ENCODE measurements at places on chromosomes 4 and X.

DNA sequence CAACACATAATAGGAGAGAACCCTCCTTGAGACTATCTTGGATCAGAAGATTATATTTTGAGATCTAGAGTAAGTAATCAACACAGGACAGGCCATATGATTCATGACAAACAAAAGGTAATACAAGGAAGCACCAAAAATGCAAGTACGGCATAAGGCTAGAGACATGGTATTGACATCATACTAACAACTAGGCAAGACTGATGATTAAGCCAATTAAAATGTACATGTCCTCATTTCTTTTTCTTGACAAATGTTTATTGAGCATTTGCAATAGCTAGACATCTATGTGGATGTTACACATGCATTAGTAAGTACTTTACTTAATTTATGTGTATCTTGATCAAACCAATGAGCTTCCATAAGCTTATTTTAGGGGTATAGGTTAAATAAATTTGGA, 695.7 kb upstream of the GALNTL6 start:
- no peak for DNase-seq

DNA sequence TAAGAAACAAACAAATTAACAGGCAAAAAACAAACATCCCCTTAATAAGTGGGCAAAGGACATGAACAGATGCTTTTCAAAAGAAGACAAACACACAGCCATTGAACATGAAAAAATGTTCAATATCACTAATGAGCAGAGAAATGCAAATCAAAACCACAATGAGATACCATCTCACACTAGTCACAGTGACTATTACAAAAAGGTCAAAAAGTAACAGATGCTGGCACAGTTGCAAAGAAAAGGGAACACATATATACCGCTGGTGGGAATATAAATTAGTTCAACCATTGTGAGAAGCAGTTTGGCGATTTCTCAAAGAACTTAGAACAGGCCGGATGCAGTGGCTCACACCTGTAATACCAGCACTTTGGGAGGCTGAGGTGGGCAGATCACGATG, 146.1 kb upstream of the NEIL3 start:
- DNase-seq: no peak

- DNase-seq: no peak
Observed at GRCh38 chr4:98506462-98507132, 151.8 kb downstream of the TSPAN5 start.

DNA sequence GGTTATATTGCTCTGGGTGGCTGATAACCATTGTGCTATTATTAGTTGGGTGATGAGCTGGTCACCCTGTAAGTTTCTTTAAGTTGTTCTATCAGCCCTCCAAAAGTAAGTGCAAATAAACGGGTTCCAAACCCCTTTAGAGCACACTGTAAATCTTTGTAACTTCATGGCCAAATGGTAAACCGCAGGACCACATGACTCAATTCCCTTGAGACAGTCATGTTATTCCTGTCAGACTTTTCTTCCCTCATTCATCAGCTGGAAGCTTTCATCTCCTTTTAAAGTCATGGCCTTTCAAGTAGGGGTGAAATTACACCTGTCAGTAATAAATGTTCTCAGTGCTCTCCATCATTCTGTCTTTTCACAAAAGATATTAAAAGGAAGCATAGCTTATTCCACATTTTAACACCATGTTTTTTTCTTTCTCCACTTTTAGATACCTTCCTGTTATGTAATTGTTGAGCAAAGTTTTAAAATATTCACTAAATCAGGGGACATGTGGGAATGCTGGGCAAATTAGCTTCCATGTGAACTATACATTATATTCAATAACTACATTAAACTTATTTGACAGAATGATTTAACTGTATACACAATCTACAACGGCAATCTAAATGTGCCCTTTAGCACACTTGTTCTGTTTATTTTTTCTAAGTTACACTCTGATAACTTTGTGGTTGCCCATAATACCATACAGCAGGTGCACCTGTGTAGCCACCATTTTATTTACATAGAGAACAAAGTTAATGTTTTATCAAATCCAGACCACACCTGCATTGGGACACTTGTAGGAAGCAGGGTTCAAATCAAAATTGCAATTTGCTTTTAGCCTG, 275.5 kb downstream of the CFAP299 start:
- DNase-seq: no peak

DNA sequence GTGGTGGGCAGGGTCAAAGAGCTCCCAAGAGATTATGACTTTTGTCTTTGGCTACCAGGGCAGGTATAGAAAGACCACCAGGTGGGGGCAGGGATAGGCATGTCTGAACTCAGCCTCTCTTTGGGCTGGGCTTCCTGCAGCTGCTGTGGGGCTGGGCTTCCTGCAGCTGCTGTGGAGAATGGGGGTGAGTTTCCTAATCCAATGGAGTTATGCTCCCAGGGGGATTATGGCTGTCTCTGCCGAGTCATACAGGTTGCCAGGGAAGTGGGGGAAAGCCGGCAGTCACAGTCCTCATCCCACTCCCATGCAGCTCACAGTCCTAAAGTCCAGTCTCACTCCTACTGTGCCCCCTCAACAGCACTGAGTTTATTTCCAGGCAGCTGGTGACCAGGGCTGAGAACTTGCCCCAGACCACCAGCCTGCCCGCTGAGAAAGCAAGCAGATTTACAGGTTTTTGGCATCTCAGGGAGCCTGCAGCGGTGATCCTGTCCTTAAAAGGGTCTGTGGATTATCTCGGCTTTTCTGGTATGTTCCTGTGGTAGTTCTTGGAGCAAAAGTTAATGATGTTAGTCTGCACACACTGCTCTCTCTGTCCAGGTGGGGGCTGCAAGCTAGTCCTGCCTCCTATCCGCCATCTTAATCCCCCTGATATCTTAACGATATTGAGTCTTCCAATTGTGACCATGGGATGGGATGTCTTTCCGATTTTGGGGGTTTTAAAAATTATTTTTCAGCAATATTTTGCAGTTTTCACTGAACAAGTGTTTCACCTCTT, 133.4 kb downstream of the RTL9 start:
- DNase-seq: no peak

DNA sequence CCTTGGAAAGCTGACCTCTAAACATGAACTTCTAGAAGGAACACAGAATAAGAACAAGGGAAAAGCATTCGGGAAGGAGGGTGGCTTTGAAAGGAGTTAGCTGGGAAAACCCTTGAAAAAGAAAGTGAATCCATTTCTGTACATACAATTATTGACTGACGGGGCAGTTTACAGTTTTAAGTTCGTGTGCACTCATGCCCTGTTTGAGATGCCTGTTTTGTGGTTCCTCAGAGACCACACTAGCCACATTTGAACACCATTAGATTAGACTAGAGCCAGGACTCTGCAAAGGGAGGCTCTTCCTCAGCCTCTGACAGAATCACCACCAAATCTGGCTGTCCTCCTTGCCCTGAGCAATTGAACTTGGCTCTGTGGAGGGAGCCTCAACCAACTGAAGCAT, 158.3 kb downstream of the PALLD start:
- DNase-seq: no peak

- no peak for DNase-seq
Observed at GRCh38 chrX:12843668-12844279, 23.1 kb upstream of the TLR7 start.

GRCh38 chr4:39846120-39846519, 131.6 kb downstream of the PDS5A start:
- DNase-seq: no peak

DNA sequence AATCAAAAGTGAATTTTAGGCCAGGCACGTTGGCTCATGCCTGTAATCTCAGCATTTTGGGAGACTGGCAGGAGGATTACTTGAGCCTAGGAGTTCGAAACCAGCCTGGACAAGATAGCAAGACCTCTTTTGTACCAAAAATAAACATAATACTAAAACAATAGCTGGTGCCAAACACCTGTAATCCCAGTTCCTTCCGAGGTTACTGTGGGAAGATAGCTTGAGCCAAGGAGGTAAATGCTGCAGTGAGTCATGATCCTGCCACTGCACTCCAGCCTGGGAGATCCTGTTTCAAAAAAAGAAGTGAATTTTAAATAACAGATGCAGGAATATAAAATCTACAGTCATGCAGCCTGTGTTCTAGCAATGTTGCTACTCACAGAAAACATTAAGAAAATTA, 488.3 kb downstream of the PPARGC1A start:
- no peak for DNase-seq

GRCh38 chr4:70914000-70914399, 11.8 kb downstream of the MOB1B start:
- DNase-seq: no peak

DNA sequence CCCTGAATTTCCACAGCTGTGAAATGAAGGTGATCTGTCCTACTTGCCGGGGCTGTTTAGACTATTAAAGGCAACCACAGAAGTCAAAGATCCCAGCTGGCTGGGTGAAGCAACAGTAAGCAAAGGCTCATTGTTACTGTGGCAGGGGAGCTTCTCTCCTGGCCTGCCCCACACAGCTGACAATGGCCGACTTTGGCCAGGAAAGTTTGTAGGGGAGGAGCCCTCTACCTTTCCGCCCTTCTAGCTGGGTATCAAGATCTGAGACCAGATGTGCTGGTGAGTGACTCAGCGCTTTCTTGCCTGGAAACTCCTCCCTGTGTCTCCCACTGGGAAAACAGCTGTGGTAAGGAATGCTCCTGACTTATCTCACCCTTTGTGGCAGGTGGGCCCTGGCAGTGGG, 21.1 kb downstream of the RASSF6 start:
- DNase-seq: no peak

- no peak for DNase-seq
Observed at GRCh38 chr4:80011636-80012236, 61.3 kb downstream of the ANTXR2 start.

- DNase-seq: no peak
Observed at GRCh38 chr4:55069248-55069647, 56.1 kb downstream of the KDR start.

DNA sequence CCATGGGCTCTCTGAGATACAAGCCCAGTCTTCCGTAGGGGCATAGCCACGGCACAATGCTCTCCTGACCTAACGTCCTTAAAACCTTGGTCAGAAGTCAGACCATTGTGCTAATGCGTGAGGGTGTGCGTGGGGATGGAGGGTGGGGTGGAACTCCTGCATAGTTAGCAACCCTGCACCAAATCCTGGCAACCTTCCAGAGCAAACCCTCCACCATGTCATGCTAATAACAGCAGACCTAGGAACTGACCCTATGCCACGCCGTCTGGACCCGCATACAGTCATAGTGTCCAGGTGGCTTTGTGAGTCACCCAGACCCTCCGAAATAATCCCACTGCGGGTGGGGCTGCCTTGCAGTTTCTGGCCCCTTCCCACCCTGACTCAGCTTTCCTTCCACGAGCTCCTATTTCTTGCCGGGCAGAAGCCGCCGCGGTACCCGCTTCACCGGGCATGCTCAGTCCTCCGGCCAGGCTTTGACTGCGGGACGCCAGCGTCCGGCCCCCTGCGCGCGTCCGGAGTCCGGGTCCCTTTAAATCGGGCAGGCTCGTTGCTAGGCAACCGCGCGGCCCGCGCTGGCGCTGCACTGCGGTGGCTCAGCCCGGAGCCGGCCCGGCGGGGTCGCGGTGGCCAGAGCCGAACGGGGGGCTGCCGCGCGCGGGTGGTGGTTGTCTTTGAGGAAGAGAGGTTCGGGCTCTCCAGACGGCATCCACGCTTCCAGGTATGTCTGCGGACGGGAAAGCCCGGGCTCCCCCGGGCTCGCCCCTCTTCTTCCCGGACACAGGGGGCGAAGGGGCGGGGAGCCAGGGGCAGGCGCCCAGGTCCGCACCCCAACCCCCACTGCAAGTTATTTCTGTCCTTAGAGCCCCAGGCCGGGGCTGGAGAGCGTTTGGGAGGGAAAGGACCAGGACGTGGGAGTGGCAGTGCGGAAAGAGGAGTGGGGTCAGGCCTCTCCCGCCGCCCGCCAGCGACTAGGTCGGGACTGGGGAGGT, at the start of gene CCDC160:
Gene CCDC160 (plus strand): TSS at position 557 of the 989 bp plus-strand sequence. CDS start 7,619 bp downstream, outside the sequence.
- DNase-seq: no peak

DNA sequence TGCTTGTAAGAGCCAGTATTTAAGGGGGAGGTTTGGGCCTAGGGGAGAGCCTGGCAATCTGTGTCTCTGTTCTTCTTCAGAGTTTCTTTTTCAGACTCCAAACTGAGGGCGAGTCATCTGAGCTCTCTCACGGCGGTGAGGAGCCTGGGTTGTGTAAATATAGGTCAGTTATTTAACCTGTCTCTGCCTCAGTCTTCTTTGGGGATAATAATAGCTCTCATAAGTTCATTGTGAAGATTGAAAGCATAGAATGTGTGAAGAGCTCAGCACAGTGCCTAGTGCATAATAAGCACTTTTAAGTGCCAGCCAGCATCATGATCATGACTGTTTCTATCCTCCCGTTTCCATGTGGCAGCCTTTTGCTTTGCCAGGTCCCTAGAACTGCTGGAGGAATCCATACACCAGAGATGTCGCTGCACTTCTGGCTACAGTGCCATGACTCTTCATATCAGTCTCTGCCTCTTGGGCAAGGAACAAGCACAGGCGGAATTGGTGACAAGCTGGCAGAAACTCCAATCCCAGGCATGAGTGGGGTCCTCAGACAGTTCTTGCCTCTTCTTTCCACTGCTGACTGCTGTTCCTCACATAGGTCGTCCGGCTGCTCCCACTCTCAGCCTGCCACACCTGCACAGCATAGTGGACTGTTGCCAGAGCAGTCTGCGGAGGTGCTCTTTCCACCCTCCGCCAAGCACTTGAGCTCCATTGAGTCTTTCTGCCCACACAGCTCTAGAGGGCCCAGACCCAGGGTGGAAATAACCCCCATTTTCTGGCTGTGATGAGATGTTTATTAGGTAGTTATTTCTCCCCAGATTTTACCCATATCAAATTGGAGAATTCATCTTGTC, 103.7 kb upstream of the MAML3 start:
- DNase-seq: no peak

GRCh38 chrX:7076245-7076661, 71.3 kb upstream of the STS start:
- DNase-seq: no peak

GRCh38 chr4:105520819-105521790, 31.3 kb upstream of the ARHGEF38 start:
- no peak for DNase-seq

DNA sequence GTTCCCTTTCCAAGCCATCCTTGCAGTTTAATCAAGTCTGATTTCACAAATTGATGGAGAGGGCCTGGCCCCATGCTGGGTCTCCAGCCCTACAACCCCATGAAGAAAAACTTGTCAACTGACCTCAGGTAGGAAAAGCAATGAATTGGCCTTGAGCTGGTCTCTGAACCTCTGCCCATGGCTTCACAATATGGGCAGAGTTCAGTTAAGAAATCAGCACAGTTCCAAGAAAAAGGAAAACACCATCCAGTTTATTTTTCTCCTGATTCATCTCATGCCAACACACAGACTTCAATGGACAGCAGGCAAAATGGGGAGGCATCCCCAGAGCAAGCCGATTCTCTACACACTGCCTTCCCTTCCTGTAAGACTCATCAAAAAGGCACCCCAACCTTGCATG, 3.3 kb downstream of the RIPPLY1 start:
- DNase-seq: no peak

GRCh38 chr4:14157262-14157661, 529.7 kb upstream of the BOD1L1 start:
- DNase-seq: no peak

DNA sequence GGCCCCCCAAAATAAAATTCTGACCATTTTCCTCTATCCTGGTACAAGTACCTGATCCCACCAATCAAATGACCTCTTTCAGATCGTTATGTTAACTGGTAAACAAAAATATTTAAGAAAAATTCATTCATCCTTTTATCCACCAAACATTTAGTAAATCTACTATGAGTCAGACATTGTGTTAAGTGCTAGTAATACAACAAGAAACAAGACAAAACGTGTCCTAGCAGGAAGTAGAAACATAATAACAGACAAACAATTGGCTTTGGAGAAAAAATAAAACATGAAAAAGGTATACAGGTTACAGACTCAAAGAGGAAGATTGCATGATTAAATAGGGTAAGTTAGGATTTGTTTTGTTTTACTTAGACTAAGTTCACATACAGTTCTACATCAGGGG, 43.7 kb downstream of the ANTXR2 start:
- no peak for DNase-seq

- DNase-seq: no peak
Observed at GRCh38 chr4:20572976-20573375, 127.3 kb upstream of the PACRGL start.
